ENCODE measurements at places on chromosomes 6 and 20.

- no peak for DNase-seq
Measured at GRCh38 chr6:14888575-14889000, 357.3 kb upstream of the JARID2 start.

DNA sequence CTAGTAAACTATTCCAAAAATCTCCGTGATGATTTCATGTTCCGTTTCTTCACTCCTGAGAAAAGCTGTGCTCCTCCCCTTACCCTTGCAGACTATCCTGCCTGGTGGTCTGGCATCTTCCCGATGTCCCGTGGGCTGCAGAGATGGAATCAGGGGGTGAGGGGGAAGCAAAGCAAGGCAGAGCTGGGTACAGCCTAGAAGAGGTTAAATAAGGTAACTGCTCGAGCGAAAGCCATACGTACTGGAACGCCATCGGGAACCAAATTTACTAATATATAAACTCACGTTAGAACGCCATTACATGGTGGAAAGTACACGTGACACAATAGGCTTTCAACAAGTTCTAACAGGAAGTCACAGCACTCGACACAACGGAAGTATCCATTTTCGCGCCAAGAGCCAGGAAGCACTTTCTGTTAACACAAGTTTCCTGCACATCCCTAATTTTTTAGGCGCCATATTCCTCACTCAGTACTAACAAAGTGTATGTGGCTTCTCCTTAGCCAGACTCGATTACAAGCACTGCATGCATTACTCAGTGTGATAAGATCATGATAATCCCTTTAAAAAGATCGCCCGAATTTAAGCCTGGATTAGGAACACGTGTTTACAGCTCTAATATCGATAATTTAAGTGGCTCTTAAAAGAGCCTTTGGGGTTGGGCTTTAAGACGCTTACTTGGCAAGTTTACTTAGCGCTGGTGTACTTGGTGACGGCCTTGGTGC lies 101.6 kb upstream of the PRSS16 start:
- peak; percentile 94 for DNase-seq

DNA sequence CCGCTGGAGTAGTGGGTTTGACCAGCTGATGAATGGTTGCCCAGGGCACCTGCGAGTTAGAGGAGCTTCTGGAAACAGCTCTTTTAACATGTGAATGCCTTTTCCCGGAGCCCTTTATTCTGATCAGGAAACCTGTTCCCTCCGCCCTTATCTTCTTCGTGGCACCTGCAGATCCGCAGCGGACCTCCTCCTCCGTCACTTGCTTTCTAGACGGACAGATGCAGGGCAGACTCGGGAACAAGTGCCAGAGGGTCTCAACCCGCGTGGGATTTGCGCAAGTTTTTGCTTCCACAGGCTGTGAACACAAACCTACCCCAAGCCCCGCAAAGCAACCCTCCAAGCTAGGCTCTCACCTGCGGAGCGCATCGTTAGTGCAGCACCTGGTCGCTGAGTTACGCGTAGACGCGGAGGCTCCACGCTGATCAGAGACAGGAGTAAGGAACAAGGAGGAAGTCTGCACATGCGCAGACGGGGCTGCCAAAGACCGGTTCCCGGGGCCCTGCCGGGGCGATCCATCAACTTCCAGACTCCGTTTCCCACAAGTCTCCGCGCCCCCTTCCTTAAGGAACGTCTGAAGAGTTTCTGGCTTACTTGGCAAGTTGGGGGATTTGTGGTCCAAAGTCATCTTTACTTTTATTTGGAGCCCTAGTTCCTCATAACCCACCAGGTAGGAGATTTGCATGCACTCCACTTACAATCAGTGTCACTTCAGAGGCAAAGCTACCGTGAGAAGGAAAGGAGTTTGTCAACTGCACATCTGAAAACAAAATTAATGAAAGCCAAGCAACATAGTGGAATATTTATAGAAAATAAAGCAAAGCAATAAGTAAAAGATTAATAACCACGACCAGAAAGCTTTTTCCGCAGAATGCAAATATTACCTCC lies 52.7 kb upstream of the ELMO2 start:
- peak; percentile 68 for DNase-seq

GRCh38 chr6:36290668-36291620 lies 21.1 kb downstream of the PNPLA1 start:
- DNase-seq = no peak

DNA sequence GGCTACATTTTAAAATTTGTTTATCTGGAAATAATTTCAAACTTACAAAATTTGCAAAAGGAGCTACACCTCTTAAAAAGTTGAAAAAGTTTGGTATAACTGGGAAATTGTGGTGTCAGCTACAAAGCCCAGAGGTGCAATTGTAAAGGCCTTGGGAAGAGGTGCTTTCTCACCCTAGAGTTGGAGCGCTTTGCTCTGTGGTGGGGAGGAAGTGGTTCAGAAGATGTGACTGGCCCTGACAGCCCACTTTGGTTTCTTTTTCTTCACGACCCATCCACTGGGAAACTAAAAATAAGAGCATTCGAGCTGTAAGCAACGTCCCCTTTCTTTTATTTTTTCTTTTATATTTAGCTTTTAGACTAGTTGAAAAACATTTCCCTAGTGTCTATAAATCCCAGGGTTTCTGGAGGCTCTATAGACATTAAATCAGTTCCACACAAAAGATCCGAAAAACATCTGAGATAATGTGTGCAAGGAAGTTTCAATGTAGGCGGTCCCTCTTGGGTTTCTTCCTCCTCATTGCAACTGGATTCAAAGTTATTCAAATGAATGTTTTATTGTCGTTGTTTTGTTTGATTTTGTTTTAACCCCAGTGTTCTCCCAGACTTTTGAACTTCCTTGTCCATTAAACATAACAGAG lies 397.8 kb downstream of the KIF16B start:
- DNase-seq = no peak

Measured in NCI-H2029 (cell line).